ENCODE measurements at places on chromosomes 4 and X. TPM values are rescaled to one million over a fixed set of nuclear protein-coding genes. Genes with fewer than 3 reads are reported as not detected.
A peak's percentile ranks its signal among the peaks of the same experiment; 100 is the strongest.

The AFM gene
- not detected for polyA plus RNA-seq

DNA sequence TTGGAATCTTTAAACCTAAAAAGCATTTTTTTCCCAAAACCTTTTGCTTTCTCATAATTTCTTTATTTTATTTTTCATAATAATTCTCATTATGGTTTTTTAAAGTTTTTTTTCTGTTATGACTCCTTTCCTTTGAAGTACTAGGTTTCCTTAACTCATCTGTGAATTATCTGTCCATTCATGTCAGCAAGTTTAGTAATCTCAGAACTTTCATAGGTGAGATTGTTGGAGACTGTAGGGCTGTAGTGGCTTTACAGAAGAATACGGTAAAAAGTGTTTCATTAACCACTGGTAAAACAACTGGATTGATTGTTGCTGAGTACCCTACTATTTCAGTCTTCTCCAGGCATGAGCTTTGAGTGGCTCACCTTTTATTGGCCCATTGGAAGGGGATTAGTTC, 361.7 kb upstream of the PPP1R2C start:
- H3K36me3 ChIP-seq = no peaks in the 10 kb centered on the region
- no peaks in the 10 kb centered on the region for H3K27me3 ChIP-seq
- no peak overlapping the region for H3K4me3 ChIP-seq

DNA sequence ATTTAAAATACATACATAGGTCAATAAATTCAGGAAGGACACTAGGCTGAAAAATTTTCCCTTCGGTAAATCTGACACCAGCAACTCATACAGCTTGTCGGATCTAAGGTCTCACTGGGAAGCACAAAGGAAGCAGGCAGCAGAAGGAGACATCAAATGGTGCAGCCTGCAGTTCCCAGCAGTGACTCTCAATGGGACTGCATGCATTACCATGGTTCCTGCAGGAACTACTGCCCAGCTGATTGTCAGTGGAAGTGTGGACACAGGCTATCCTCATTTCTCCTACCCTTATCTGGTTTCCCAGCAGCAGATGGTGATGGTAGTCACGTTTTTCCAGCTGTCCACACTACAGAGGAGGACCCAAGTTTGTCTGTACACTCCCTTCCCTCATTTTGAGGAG, 113.3 kb downstream of the PPP1R2C start:
- H3K4me3 ChIP-seq = no peak overlapping the region
- DNase-seq = no peak
- H3K27me3 ChIP-seq = no peaks in the 10 kb centered on the region

The GIMD1 gene
- polyA plus RNA-seq = not detected

DNA sequence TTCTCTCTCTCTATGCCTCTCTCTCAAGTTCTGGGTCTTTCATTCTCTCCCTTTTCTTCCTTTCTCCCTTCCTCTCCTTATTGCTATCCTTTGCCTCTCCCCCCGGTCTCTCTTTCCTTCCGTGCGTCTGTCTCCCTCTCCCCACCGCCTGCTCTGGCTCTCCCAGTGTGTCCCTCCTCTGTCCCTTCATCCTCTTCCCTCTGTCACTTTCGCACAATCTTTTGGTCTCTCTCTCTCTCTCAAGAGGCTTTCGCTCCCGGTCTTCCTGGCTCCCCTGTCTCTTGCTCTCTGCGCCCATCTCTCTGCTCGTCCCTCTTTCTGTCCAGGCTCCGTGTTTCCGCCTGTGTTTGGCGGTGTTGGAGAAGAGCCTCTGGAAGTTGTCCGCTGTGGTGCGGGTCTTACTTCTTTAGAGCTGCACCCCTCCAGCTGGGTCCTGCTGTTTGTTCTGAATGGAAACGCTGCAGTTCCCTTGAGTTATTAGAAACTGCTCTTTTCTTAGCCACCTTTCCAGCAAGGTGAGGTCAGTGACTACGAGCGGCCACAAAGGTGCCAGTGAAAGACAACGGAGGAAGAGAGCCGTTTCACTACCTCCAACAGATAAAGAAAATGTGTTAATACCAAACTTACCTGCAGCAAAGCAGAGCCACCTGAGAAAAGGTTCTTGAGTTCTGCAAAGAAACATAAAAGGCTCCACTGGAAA, 1.1 kb downstream of the BMPR1B start:
- H3K27ac ChIP-seq = no peak overlapping the region
- no peak for DNase-seq
- H3K36me3 ChIP-seq = no peaks in the 10 kb centered on the region
- H3K4me3 ChIP-seq = peak overlapping the region; percentile 83
- H3K4me1 ChIP-seq = peaks cover 9% of the 10 kb centered on the region

DNA sequence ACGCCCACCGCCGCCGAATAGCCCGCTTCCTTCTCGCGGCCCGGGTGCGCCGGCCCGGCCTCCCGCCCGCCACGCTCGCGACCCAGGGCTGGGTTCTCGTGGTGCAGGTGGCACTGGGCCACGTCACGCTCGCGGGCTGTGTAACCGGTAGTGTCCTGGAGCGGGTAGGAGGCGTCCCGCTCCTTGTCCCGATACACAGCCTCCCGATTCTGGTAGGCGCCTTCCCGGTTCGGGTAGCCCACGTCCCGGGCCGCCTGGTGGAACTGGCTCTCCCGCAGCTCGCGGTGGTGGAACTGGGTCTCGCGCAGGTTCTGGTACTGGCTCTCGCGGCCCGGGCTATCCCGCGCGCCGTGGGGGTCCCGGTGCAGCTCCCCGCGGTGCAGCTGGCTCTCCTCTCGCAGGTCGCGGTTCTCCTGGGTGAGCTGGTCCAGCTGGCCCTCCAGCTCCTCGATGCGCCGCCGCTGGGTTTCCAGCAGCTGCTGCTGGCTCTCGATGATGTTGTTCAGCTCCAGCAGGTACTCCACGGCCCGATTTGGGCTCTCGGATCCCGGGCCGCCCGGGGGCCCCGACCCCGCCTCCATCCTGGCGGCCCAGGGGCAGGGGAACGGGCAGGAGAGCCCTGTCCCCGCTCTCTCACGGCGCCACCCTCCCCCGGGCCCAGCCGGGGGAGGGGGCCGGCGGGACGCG, 39.3 kb upstream of the IQSEC2 start:
- peak overlapping the region; percentile 47 for H3K4me3 ChIP-seq
- peaks cover 4% of the 10 kb centered on the region for H3K36me3 ChIP-seq
- H3K27me3 ChIP-seq = peaks cover 54% of the 10 kb centered on the region
- peak; percentile 17 for DNase-seq

- H3K27ac ChIP-seq = no peak overlapping the region
- no peaks in the 10 kb centered on the region for H3K4me1 ChIP-seq
- DNase-seq = no peak
- no peaks in the 10 kb centered on the region for H3K36me3 ChIP-seq
Measured at GRCh38 chrX:24838629-24839028, 144.9 kb downstream of the POLA1 start.

DNA sequence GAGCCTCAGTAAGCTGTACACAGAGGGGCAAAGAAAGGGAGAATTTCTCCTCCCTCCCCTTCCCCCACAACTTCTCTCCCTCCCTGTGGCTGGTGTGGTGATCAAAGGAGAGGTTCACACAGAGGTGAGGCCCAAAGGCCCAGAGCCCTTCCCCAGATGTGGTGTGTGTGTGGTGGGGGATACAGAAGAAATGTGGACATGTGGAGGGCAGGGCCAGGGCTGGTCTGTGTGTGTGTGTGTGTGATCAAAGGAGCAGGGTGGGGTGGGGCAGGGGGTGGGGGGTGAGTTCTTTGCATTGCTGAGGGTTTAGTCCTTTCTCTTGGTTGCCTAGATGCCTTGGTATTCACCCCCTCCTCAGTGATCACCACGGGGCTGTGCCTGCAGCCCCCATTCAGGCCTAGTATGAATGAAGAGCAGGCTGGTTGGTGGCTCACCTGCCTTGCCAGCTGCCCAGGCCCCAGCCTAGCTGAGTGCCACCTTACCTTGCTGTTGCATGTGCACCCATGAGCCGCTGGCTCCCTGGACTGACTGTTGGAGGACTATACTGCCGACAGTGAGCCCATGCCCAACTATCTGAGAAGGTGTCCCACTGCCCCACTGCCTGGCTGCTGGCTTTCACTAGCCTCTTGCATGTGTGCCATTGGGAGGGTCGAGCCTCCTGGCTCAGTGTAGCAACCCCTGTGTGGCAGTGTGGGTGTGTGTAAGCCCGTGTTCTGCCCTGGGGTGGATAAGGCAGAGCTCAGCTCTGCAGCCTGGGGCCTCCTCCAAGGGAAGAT, 101.9 kb downstream of the EFNB1 start:
- no peak overlapping the region for H3K4me3 ChIP-seq
- H3K27ac ChIP-seq = no peak overlapping the region
- H3K27me3 ChIP-seq = no peaks in the 10 kb centered on the region
- peaks cover 3% of the 10 kb centered on the region for H3K4me1 ChIP-seq

DNA sequence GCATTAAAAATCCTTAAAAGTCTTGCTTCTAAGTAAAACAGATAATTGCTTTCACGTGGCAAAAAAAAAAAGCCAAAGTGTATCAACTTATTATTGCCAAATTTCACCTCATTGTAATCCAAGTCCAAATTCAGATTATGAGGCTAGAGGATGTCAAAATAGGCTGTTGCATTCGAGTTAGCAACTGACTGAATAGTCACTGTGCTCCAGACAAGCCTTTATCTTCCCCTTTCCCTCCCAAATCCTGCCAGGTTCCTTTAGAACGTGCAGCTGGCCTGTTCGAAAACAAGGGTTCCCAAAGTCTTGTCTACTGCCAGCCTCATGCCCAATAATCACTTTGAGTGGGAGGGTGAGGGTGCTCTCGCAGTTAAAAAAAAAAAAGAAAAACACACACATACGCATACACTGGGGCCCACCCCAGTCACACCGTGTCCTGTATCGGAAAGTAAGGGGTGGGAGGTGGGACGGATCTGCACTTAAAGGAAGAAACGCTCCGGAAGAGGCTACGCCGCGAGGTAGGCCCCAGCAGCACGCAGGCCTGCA, 603 bp downstream of the MAD2L1 start:
- H3K4me1 ChIP-seq = peaks cover 28% of the 10 kb centered on the region
- DNase-seq = no peak
- H3K27ac ChIP-seq = peak overlapping the region; percentile 98
- H3K36me3 ChIP-seq = no peaks in the 10 kb centered on the region
- H3K27me3 ChIP-seq = no peaks in the 10 kb centered on the region

GRCh38 chr4:16731776-16732380, 166.6 kb downstream of the LDB2 start:
- no peaks in the 10 kb centered on the region for H3K4me1 ChIP-seq
- no peaks in the 10 kb centered on the region for H3K36me3 ChIP-seq
- H3K27me3 ChIP-seq = no peaks in the 10 kb centered on the region
- no peak overlapping the region for H3K4me3 ChIP-seq

The GUCY1B1 gene
- polyA plus RNA-seq = 0.38 TPM

DNA sequence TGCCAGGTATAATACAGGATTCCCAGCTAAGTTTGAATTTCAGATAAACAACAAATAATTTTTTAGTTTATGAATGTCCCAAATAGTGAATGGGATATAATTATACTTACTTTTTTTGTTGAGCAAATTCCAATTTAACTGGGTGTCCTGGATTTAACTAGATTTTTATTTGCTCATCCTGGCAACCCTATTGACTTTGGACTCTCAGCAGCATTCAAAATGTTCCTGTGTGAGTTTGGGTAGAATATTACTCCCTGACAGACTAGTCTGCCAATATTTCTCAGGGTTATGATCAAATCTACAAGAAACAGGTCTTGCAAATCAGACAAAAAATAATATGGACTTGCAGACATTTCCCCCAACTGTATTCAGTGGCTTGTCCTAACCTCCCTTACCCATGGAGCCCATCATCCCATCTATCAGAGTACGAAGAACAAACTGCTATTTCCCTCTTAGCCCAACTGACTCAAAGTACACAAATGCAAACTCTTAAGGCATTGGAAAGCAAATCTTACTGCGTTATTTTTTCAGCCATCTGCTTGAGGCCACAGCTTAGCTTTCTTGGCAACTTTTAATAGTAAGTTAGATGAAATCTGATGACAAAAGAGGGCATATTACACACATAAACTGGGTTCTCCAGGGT, 20.7 kb downstream of the SETD7 start:
- no peaks in the 10 kb centered on the region for H3K4me1 ChIP-seq
- no peak overlapping the region for H3K4me3 ChIP-seq
- H3K27me3 ChIP-seq = no peaks in the 10 kb centered on the region
- H3K27ac ChIP-seq = peak overlapping the region; percentile 89
